Tibial artery (tissue), 4 donors: ENCODE measurements at places on chromosomes 6 and 20.

GRCh38 chr6:2857580-2858337 lies 16.1 kb upstream of the SERPINB1 start:
- no peak for DNase-seq

- DNase-seq, result no peak
Observed at GRCh38 chr6:121158891-121159290, 175.4 kb downstream of the TBC1D32 start.

DNA sequence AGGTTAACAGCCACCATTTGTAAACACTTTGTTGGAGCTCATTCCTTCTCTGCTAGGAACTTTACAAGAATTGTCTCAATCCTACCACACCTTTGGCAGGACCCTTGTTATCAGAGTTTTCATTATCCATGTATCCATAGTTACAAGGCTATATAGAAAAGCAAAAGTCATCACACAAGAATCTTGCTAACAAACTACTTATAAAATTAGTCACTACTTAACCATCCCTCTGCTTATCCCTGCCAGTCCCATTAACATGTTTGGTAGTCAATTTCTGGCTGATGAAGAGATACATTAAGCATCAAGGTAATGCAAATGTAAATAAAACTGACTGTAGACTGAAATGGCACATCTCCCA lies 10.4 kb downstream of the ZSWIM3 start:
- DNase-seq, result no peak

DNA sequence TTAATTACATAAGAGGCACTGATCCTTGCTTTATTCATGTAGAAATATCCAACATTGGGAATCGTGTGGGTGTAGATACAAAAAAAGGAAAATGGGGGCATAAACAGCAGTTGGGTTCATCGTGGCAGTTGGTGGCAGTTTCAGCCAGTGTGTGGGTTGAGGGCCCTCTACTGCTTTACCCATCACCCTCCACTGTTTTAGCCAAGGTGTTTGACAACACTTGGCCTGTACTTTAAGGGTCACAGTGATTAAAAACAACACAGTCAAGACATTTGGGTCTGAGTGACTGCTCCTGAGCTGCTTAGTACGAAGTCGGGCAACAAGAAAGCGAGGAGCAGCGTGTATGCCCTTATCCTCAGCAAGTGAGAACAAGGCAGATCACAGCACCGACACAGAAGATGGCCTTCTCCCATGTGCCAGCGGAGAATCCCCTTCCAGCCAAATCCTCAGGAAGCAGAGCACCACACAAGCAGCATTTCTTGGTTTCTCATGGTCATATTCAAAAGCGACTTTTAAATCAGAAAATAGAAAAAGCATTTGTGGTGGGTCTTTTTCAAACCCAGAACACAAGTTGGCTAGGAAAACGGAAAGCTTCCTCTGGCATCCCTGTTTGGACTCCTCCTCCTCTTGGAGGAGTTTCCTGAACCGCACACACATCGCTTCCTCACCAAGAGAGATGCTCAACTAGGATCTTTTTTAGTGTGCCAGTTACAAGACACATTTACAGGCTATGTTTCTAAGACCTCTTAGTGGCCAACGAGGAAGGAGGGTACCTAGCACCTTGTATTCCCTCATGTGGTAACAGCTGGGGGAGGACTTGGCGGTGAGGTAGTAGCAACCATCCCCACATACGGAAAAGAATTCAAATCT lies 23.5 kb downstream of the EIF2S2 start:
- no peak for DNase-seq

- DNase-seq, result no peak
Observed at GRCh38 chr20:57559658-57560553, 1.0 kb upstream of the PCK1 start.

DNA sequence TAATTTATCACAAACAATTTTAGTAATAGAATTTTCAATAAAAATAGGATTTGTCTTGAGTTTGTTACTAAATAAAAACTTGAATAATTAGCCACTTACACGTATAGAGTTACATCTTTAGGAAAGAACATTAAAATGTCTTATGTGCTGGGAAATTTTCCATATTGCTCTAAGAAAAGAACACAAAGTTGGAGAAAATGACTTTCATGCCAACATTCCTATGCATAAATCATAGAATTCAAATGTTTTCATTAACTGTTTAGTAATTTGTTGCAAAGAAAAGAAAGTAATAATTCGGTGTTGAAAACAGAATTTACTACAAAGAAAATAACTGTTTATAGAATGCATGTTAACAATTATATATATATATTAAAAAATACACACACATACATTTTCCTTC lies 4.7 kb upstream of the TBC1D32 start:
- DNase-seq, result no peak

DNA sequence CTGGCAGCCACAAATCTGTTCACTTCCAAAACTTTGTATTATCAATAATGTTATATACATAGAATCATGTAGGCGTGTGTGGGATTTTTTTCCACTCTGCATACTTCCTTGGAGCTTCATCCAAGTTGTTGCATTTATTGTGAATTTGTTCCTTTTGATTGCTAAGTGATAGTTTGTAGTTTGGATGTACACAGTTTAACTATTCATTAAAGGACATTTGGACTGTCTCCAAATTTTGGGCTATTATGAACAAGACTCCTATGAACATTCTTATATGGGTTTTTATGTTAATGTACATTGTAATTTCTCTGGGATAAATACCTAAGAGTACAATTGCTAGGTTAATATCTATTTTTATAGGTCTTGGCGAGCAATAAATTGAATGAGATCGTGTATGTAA lies 36.2 kb upstream of the GCNT2 start:
- no peak for DNase-seq
